ENCODE measurements at places on chromosomes 7 and 10.

DNA sequence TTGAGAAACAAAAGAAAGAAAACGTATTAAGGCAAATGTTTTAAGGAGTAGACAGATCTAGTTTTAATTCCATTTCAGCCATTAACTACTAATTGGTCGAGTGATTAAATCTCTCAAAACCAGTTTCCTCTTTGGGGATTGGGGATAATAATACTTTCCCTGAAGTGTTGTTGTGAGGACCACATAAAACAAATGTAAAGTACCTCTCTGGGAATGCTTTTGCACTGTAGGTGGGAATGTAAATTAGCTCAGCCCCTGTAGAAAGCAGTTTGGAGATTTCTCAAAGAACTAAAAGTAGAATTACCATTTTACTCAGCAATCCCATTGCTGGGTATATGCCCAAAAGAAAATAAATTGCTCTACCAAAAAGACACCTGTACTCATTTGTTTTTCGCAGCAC, 36.0 kb upstream of the PPP1R3C start:
- DNase-seq: no peak

GRCh38 chr10:75400771-75401568, 594 bp downstream of the ZNF503 start:
- DNase-seq: no peak

GRCh38 chr10:44966129-44966815, 6.7 kb downstream of the RASSF4 start:
- no peak for DNase-seq

DNA sequence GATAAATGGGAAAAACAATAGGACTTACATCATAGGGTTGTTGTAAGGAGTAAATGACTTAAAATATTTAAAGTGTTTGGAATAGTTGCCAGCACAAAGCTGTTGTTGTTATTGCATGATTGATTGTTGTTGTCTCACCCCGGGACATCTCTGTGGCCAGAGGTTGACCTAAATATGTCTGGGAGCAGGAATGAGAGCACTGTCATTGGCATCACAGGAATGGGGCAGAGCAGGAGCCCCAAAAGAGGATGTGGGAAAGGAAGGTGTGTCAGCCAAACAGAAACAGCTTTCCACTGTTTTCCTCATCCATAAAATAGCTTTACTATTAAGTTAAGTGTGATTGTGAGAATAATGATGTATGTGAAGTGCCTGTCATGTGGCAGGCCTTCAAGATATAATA, 121.6 kb downstream of the TMEM168 start:
- no peak for DNase-seq

GRCh38 chr7:27204851-27205322, 5.0 kb upstream of the HOXA13 start:
- DNase-seq: no peak

- no peak for DNase-seq
These were observed 5.3 kb upstream of the KLRG2 start for GRCh38 chr7:139488810-139489209.

GRCh38 chr10:22805304-22805703, 90.9 kb upstream of the PIP4K2A start:
- no peak for DNase-seq

DNA sequence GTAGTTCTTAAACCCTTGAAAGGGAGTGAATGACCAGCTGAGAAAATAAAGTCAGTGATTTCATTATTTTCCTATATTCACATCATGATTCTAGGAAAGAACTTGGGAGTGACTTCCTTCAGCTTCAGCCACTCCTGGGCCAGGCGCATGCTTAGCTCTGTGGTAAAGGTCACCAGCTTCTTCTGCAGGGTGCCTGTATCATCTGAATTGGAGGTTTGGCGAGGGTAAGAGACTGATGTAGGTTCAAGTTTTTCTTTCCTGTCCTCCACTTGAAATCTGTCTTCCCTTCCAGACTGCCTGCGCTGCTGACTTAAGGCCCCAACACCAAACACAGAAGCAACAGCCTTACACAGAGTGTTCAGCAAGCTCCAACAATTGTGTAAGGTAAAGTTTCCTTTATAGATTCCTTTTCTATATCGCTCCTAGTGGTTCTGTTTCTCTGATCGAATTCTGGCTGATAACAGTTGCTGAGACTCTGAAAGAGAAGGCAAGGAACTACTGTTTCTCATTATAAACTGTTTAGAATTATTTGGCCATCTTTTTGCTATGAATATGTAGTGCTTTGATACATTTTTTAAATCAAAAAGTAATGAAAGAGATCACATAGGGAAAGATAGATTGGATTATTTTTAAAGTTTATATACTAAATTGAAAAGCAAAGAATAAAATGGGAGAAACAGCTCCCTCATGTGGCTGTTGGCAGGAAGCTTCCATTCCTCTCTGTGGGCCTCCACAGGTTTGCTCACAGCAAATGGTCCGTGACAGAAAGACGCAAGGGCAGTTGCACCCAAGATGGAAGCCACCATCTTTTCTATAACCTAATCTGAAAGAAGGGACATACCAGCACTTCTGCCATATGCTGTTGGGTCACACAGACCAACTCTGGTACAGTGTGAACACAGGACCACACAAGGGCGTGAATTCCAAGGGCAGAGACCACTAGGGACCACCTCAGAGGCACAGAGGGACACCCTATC, 14.0 kb downstream of the GATAD1 start:
- no peak for DNase-seq

DNA sequence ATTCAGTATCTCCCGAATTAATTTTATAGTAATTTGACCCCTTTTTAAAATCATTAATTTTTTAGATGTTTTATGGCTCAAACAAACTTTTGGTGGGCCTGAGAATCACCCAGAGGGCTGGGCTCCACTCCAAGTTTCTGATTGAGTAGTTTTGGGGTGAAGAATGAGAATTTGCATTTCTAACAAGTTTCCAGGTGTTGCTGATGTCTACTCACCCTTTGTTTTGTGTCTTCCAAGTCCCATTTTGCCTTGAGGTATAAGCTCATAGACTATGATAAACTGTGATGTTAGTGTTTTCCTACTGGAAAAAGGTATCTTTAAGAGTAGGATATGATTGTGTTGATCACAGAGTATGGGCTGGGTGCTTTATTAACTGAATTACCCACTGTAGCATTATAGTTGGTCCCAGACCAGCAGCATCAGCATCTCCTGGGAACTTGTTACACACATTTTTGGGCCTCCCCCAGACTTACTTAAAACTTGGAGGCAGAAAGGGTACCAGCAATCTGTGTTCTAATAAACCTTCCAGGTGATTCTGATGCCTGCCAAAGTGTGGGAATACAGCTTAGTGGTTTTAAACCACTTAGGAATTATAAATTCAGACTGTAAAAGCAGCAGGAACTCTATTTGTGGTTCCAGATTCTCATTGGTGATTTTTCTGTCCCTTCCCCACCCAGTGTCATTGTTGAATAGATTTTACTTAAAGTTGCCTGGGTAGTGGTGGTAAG, 19.1 kb downstream of the ZNRF2 start:
- DNase-seq: no peak

DNA sequence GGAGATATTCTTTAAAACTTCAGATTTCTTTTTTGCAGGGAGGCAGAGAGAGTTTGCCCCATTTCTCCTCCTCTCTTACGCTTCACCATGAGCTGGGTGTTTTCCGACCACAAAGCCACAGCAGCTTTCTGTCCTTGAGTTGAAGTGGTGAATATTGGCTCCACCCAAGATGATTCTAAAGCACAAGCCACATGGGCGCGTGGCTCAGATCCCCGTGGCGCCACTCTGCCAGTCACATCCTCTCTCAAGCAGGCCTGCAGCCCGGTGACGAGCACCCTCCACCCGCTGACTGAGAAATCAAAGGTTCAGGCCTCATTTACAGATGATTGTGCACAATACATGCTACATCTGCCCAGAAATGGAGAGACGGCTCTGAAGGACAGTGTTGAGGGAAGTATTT, 27.6 kb upstream of the RNF32 start:
- DNase-seq: peak; percentile 56

DNA sequence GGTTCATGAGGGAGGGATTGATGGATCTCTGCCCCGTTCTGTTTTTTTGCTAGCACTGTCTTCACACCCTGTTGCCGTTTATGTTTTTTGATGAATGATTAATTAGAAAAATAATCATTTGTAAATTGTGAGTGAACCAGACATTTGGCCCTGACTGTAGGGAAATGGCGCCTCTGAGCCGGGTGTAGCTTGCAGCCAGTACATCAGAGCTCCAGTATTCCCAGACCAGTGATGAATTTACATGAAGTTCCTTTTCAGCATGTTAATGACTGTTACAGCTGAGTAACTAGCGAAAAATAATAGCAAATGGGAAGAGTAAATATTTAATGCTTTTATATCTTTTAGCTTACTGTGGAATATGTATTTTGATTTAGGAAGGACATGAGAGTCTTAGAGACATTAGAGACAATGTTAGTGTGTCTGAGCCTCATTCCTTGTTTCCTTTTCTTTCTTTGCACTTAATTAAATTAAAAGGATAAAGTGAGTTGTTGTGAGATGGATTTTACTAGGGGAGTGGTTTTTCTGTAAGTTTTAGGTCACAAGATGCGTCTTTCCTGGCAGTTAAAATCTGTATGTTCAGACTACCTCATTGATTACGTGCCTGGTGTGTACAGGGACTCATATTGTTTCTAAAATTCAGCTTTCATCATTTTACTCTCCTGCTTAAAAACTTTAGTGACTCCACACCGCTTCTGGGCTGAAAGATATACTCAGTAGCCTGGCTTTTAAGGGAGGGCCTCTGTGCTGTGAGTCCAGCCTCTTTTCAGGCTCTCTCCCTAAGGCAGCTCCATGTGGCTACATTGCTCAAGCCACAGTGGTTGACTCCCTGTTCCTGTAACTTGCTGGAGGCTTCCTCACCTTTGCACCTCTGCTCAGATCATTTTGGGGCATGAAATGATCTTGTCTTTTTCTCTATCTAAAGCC, 86.4 kb downstream of the AUTS2 start:
- DNase-seq: no peak

DNA sequence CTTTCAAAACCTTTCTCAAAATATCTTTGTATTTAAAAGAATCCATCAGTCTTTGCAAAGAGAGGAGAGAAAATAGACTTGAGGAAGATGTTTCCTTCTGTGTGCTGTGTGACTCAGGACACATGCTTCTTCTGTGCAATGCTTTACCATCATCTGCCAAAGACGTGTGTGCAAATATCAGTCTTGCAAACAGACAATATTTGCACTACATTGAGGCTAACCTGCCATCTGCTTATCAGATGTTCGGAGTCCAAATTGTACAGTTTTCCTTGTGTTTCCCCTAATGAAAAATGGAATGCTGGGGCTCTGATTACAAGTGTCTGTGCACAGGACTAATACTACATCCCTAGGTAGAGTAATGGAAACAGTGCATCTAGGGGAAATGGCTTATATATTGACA, 353.1 kb upstream of the LRRTM3 start:
- DNase-seq: no peak

DNA sequence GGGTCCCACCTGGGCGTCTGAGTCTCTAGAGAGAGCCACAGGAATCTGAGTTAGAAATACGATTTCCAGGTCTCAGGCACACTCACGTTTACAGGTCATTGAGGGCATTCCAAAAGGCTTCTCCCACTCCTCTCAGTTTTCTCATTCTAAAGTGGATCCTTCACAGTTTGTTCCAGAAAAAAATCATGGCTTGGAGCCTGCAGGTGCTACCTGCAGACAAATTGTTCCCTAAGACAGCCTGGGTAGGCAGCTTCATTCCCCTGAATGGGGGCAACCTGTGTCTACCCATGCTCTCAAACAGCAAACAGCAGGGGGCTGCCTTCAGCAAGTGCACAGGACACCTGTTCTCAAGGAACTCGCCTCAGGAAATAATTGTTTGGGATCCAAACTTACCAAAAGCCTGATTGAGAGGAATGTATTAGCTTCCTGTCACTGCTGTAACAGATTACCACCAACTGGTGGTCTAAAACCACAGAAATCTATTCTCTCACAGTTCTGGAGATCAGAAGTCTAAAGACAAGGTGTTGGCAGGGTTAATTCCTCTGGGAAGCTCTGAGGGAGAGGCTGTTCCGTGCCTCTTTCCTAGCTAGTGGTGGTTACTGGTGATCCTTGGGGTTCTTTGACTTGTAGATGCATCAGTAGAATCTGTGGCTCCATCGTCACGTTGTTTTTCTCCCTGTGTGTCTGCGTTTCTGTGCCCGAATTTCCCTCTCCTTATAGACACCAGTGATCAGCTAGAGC, 117.2 kb downstream of the RAB11FIP2 start:
- DNase-seq: no peak

DNA sequence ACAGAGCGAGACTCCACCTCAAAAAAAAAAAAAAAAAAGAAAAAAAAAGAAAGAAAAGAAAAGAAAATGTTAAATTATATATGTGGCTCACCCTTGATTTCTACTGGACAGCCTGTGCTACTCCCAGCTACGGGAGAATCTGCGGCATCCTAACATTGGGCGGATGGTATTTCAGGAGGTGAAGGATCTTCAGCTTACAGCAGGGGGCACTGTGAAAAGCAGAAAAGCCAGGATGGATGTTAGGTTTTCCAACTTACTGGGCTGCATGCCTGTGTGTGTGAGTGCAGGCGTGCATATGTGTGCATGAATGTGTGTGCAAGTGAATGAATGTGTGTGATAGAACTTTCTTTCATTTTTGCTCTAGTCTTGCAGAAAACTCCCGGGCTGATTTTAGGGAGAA, 1066.5 kb downstream of the TYW1 start:
- no peak for DNase-seq

GRCh38 chr7:64839910-64840309, 45.7 kb downstream of the ZNF138 start:
- no peak for DNase-seq

GRCh38 chr10:35743851-35744250, 101.8 kb upstream of the FZD8 start:
- DNase-seq: no peak

- no peak for DNase-seq
These were observed 59.6 kb upstream of the SEMA3E start for GRCh38 chr7:83708531-83708930.

- no peak for DNase-seq
These were observed 63.6 kb downstream of the CCDC186 start for GRCh38 chr10:114110174-114110972.

DNA sequence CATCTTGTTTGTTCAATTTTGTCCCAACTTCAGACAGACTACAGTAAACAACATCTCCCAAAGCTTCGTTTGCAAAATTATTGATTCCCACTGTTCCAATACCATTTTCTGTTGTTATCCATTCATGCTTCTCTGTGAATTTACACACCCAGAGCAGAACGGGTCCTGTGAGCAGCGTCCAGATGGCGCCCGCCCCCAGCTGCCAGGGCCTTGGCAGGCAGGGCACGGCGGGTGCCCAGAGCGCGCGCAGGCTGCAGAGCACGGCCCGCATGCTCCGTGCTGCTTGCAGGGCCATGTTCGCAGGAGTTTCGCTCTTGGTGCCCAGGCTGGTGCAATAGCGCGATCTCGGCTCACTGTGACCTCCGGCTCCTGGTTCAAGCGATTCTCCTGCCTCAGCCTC, 32.5 kb upstream of the SEPTIN7 start:
- no peak for DNase-seq

GRCh38 chr7:111987886-111988285, 218.3 kb downstream of the DOCK4 start:
- no peak for DNase-seq

DNA sequence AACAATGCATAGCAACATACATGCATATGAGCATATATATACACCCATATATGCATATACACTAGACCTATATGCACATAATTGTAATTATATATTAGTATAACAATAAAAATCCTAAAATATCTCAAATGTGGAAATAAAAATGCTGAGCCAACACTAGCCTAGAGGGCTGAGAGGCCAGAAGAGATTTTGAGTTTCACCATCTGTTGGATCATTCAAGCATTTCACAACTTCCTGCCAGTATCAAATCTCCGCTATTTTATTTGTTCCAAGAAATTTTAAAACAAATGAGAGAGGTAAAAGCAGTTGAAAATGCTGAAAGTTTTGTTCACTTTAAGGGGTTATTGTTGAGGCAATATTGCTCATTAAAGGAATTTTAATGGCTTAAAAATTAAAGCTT, 187.0 kb downstream of the PCDH15 start:
- no peak for DNase-seq
